Urinary bladder (tissue), 4 donors: ENCODE measurements at places on chromosomes 13 and 19.

DNA sequence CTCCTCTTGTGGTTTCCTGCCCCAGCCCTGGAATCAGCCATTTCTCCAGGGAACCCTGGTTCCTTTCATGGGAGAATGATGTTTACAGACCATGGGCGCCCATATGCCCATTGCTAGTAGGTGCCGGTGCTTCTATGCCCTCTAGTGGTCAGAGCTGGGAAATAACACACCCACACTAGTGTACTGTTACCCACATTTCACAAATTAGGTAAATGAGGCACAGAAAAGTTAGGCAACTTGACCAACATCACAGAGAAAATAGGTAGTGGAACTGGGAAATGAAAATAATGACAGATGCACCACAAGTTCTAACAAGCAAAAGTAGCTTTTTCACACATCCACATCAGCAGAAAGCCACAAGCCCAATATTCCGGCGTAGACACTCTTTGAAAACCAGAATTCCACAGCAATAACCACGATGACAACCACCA is 1.3 kb upstream of the CEACAM3 start:
- no peak for DNase-seq

DNA sequence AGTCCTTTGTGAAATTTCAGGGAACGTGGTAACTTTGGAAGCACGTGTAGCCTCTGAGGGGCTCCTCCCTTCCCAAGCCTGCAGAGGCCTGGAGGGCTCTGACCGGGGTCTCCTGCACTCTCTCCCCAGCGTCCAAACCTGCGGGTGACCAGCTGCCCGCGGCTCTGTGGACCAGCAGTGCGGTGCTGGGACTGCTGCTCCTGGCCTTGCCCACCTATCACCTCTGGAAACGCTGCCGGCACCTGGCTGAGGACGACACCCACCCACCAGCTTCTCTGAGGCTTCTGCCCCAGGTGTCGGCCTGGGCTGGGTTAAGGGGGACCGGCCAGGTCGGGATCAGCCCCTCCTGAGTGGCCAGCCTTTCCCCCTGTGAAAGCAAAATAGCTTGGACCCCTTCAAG is 2.7 kb upstream of the TPGS1 start:
- no peak for DNase-seq

- no peak for DNase-seq
These were observed 49.3 kb downstream of the IRS2 start for GRCh38 chr13:109737046-109737573.

DNA sequence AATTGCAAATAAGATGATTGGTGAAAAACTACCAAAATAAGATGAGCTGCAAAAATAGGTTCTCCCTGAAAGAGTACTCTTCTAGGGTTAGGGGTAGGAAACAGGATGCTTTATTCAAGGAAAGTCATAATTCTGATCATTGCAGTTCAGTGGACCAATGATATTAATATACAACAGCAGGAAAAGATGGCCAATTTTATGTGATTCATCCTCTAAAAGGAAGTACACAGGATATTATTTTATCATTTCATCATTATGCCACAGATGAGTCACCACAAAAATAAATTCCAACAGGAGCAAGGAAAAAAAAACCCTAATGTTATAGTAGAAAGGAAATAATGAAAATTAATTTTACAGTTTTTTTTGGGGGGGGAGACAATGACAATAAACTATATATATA is 205.0 kb downstream of the NALCN start:
- DNase-seq, result no peak

DNA sequence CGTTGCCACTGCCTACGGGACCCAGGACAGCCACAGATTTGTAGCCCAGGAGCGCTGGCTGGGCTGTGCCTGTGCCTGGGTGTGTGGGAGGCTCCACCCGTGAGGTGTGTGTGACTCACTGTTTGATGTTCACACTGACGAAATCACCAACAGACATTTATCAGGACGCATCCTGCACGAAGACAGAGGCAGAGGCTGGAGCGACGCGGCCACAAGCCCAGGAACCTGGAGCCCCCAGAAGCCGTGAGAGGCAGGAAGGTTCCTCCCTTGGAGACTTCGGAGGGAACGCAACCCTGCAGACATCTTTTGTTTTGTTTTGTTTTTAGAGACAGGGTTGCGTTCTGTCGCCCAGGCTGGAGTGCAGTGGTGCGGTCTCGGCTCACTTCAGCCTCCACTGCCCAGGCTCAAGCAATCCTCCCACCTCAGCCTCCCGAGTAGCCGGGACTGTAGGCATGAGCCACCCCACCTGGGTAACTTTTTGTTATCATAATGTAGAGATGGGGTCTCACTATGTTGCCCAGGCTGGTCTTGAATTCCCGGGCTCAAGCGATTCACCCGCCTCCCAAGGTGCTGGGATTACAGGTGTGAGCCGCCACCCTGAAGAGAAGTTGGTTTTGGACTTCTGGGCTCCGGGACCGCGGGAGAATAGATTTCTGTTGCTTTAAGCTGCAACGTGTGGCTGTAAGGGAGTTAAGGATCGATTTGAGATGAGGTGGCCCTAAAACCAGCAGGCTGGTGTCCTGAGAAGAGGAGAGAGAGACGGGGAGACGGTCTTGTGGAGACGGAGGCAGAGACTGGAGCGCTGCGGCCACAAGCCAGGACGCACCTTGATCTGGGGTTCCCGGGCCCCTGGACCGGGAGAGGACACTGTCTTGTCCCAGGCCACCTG is 24.9 kb upstream of the WDR18 start:
- DNase-seq, result no peak

GRCh38 chr19:17205237-17206140 is 9.7 kb upstream of the USE1 start:
- no peak for DNase-seq

GRCh38 chr19:5925830-5926427 is 11.9 kb downstream of the CAPS start:
- no peak for DNase-seq

- DNase-seq, result no peak
These were observed 20.3 kb downstream of the INTS6 start for GRCh38 chr13:51432576-51432975.

- no peak for DNase-seq
These were observed 1748.3 kb upstream of the PCDH20 start for GRCh38 chr13:63163903-63164302.

- no peak for DNase-seq
These were observed 6.7 kb upstream of the FCGBP start for GRCh38 chr19:39941151-39941550.

DNA sequence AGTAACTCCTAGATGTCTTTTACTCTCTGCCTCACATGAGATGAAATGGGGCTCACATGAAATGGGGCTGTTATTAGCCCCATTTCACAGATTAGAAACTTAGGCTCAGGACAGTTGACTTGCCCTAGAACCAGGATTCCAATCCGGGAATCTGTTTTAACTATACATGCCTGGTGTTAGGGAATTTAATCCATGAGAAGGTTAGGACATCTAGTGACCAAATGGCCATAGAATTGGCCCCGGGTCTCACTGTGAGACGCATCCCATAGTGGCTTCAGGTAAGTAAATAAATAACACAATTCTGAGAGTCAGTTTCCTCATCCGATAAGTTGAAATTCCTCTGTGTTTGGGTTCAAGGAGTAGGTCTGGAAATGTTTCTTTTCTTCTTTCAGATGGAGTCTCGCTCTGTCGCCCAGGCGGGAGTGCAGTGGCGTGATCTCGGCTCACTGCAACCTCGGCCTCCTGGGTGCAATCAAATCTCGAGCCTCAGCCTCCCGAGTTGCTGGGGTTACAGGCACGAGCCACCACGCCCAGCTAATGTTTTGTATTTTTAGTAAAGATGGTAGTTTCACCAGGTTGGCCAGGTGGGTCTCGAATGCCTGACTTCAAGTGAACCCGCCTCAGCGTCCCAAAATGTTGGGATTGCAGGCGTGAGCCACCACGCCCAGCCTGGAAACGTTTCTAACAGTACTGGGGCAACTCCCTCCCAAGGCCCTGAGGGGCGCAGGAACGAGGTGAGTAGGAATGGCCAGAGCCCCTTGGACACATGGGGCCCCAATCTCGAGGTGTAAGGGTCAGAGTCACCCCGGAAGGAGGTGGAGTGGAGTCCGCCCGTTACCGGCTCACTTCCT is 1.2 kb upstream of the ZNF574 start:
- no peak for DNase-seq

DNA sequence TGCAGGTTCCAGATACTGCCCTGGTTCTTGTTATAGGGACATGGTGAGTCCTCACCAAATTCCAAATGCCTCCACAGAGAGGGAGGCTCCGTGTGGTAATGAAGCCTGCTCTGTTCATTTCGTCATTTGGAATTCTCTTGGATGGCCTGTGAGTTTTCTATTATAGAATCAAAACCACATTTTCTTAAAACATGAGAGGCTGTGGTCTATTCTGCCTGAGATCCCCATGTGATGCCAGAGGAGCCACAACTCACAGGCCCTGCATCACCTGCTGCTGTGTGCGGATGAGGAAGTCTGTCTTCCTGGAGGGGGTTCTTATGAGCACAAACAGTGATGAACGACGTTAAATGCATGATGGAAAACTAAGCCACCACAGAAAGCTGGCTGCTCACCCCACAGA is 264.4 kb downstream of the UQCRFS1 start:
- DNase-seq, result no peak
